ENCODE measurements at places on chromosomes 12 and 14. TPM values are rescaled to one million over a fixed set of nuclear protein-coding genes. Genes with fewer than 3 reads are reported as not detected.

NFATC4 gene
- not detected for polyA plus RNA-seq

DNA sequence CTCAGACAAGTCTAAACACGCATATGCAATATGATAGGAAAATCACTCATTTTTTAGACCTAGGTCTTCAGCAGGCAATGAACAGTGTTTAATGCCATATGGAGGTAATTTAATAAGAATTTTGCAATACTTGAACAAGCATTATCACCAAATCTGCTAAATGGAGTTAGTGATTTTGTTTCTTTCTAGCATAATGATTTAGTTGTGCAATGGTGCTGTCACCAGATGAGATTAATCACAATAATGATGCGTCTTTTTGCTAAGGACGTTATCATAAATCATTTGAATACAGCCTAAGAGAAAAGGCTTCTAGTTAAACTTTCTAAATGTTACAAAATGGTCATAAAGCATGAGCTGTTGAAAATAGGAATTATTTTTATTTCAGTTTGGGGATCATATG is 170.0 kb upstream of the SLC16A7 start:
- H3K27me3 ChIP-seq, result peaks cover 2% of the 10 kb centered on the region
- H3K27ac ChIP-seq, result no peak overlapping the region
- DNase-seq, result no peak

DNA sequence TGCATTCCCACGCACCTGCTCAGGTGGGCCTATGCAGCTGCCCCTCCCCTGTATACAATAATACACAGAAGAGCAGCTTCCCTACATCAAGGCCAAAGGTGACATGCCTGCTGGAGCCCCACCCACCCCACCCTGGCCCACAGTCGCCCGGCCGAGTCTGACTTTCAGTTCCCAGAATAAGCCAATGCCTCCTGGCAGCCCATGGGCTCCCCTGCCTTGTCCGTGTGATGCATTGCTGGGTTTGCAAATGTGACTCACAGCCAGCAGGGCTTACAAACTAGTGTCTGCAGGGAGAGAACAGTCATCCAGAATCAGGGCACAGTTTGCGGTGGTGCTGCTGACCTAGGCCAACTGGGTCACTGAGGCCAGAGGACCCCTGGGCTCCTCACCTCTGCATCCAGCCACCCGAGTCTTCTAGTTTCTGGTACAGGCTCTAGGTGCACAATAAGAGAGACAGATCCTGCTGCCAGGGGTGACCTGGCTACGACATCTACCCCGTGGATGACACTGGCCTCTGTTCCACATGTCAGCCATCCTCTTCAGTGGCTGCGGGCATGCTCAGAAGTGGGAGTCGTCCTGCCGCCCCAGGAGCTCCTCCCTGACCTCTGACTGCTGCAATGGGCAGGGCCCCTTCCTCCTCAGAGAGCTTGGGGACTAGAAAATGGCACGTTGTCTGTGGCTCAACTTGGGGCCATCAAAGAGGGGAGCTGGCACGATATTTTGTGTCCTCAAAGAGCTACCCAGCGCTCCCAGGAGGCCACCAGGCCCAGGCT is 84.5 kb downstream of the CHGA start:
- no peak overlapping the region for H3K4me3 ChIP-seq
- no peak for DNase-seq
- H3K4me1 ChIP-seq, result no peaks in the 10 kb centered on the region
- no peaks in the 10 kb centered on the region for H3K27me3 ChIP-seq

IL22 gene
- not detected for polyA plus RNA-seq

DNA sequence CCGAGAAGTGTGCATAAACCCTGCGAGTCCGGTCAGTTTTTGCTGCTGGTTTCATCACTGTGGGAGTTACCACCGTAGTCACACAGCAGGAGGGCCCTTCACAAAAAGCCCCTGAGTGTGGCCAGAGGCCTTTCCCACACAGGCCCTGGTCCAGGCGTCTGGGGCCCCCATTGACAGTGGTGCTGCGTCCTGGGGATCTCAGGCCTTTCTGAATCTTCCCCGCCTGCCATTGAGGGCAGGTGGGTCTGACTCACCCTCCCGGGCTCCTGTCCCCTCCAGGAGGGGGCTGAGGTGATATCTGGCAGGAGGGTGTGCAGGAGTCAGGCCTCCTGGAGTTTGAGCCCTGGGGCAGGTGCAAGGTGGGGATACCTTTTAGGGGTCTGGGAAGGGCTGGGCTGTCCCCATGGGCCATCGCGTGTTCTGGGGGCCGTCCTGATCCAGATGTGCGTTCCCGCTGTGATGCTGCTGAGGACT is 358.5 kb downstream of the TMEM121 start:
- no peak overlapping the region for H3K4me3 ChIP-seq
- no peaks in the 10 kb centered on the region for H3K27me3 ChIP-seq
- H3K27ac ChIP-seq, result no peak overlapping the region
- no peak for DNase-seq

OAS2 gene
- 82.2 TPM for polyA plus RNA-seq

GRCh38 chr14:31950764-31951637 is 126.1 kb upstream of the ARHGAP5 start:
- no peaks in the 10 kb centered on the region for H3K36me3 ChIP-seq
- no peak for DNase-seq
- H3K4me3 ChIP-seq, result no peak overlapping the region
- no peaks in the 10 kb centered on the region for H3K27me3 ChIP-seq

DNA sequence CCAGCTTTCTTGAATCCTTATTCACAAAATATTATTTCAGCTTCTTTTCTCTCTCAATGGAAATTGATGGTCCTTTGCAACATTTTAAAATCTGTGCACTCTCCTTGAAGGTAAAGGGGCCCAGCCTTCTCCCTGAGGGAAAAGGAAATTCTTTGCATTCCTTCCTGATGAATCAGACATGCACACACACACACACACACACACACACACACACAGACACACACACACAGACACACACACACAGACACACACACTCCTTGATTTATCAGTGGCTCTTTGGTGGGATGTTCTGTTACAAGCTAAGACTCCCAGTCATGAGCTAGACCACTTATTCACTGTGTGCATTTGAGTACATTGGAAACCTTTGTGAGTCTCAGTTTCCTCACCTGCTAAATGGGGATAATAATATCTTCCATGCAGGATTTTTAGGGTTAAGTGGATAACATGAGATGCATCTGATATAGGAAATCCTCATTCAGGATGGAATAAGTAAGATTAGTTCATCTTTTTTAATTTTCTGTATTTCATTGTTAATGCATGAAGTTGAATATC is 45.1 kb upstream of the HMGA2 start:
- DNase-seq, result no peak
- H3K36me3 ChIP-seq, result no peaks in the 10 kb centered on the region
- no peak overlapping the region for H3K27ac ChIP-seq
- no peak overlapping the region for H3K4me3 ChIP-seq
